ENCODE measurements at places on chromosomes 11 and 22.

DNA sequence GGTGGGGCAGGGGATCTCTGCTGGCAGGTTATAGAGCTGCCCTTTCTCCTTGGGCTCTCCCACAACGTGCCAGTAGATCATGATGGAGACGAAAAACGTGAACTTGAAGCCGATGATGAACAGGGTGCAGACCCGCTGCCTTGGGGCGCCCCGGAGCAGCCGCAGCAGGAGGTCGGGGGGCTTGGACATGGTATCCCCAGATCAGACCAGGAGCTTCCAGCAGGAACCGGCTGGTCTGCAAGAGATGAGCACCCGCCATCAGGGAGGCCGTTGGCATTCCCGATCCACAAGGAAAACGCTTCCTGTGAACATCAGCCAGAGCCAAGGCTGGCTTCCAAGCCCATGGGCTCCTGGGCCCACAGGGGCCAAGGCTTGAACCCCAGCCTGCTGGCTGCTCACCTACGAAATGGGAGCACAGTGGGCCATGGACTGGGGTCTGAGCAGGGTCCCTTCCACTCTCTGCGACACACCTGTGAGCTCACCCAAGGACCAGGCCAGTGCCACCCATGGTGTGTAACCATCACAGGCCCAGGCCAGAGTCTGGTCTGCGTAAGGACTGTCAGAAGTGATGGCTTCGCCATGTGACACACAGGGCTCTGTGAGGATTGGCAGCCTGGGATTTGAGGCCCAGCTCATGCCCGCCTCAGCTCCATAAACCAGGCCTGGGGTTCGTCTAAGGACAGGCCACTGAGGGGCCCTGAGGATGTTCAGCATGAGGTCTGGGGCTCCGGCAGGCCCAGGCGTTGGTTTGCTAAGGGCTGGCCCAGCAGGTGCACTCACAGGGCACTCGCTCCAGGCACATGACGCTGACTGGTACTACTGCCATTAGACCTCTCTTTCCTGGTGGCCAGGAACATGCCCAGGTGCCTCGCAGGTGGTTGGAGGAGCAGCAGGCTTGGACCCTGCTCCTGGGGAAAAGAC lies 26.6 kb downstream of the A4GALT start:
- DNase-seq, result no peak

GRCh38 chr11:58998480-58999290 lies 59.4 kb downstream of the GLYATL1 start:
- DNase-seq, result peak; percentile 59

GRCh38 chr11:42169191-42169590 lies 709.7 kb upstream of the LRRC4C start:
- no peak for DNase-seq

GRCh38 chr11:110793556-110793955 lies 81.3 kb upstream of the ARHGAP20 start:
- no peak for DNase-seq

Data from left lobe of liver (tissue), 2 donors.